NCI-H446 treated with DMSO at 0.1 percent for 48 hours (cell line): ENCODE measurements at places on chromosomes 12 and 14.

- peak; percentile 69 for DNase-seq
Observed at GRCh38 chr12:54017027-54017788, 8.4 kb downstream of the HOXC8 start.

- no peak for DNase-seq
Observed at GRCh38 chr14:98408024-98408555, 863.9 kb downstream of the BCL11B start.

- DNase-seq = no peak
Observed at GRCh38 chr12:115521771-115522409, 755.6 kb downstream of the MED13L start.

- DNase-seq = no peak
Observed at GRCh38 chr12:122834921-122835749, at the start of gene HIP1R. TSS of gene HIP1R (plus strand) at chr12:122835457. CDS start at chr12:122835551, 94 bp downstream.

GRCh38 chr12:57724003-57724935 is 14.3 kb downstream of the AGAP2 start:
- DNase-seq = no peak

DNA sequence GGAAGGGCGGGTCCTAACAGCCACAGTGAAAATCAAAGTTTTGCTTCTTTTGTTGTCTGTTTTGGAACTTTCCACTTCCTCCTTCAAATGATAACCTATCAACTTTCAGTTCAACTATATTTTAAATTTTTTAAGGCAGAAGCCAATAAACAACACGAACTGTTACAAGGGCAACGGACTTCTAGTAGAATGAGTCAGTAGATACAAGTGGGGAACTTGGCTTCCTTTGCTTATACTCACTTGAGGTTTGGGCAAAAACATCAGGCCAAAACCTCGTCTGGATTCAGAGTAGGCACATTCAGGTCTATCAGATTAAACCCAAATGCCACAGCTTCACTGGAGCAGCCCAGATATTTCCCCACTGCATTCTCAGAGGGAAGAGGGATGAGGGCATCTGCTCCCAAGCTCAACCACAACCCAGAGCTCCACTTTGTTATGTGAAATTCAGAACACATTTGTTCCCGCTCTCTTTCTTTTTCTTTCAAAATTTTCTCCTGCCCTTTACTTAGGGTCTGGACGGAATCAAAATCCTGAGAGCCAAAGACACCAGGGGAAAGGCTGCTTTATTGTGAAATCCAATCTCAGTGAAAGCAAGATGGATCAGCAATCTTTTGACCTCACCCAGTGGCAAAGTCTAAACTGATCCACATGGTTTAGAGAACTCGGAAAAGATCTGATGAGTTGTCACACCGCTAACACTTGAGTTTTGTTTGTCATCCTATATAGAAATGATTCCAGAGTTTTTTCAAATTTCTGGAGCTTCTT is 152.5 kb upstream of the BTG1 start:
- DNase-seq = no peak

DNA sequence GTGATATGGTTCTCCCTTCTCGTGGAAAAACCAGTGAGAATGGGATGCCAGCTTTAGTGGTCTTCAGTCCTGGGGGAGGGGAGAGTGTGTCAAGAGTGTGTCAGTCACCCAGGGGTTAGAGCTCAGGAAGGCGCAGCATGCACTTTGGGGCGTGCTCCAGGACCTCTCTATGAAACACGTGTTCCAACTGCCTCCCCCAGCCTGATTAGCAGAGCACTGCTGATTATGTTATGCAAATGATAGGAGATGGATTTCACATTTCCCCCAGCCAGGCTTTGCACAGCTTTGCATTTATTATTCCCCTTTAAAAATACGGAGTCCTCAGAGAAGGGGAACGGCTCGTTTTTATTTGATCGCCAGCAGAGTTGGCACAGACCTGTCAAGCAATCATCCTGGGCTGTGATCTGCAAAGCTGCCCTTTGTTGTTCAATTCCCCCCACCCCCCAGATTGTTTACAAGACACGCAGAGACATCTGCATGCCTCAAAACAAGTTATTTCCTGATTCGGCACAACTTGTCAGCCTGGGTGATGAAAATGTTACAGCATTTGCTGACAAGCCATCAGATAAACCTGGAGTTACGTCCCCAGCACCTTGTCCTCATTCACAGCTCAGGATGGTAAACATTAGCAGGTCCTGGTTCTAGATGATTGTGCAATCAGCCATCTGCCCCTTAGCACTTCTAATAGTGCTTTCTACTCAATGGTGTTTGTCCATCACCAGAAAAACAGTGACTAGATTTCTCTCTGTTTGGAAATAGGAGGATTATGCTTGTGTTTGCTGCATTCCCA is 196.5 kb downstream of the NOVA1 start:
- DNase-seq = peak; percentile 53

- DNase-seq = no peak
Observed at GRCh38 chr14:96587823-96588385, 85.7 kb downstream of the PAPOLA start.

GRCh38 chr14:32201816-32202490 is at the start of gene RNU6-7:
TSS of gene RNU6-7 (plus strand) at chr14:32202045.
- DNase-seq = peak; percentile 61

DNA sequence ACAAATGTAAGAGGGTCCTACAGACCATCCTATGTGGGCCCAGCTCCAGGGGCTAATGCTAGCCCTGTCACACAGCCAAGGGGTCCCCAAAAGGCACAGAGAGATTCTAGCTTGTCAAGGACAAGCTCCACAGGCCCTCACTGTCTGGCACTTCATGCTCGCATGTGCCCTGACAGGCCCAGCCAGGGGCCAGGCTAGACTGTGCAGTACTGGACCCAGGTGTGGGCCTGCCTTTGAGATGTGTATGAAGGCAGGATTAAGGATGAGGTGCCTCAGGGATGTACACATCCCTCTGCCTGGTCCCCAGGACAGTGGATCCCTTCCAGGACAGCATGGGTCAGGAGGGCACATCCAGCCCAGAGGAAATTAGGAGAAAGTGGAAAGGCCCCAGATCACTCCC is 57.8 kb downstream of the VWF start:
- no peak for DNase-seq

- DNase-seq = no peak
Observed at GRCh38 chr12:54475537-54475936, 2.1 kb upstream of the GTSF1 start.

GRCh38 chr12:991350-992333 is 619 bp downstream of the ERC1 start:
- DNase-seq = no peak

GRCh38 chr14:93009471-93010129 is 86.7 kb downstream of the CHGA start:
- no peak for DNase-seq

- DNase-seq = no peak
Observed at GRCh38 chr12:1071182-1071581, 80.2 kb downstream of the ERC1 start.

DNA sequence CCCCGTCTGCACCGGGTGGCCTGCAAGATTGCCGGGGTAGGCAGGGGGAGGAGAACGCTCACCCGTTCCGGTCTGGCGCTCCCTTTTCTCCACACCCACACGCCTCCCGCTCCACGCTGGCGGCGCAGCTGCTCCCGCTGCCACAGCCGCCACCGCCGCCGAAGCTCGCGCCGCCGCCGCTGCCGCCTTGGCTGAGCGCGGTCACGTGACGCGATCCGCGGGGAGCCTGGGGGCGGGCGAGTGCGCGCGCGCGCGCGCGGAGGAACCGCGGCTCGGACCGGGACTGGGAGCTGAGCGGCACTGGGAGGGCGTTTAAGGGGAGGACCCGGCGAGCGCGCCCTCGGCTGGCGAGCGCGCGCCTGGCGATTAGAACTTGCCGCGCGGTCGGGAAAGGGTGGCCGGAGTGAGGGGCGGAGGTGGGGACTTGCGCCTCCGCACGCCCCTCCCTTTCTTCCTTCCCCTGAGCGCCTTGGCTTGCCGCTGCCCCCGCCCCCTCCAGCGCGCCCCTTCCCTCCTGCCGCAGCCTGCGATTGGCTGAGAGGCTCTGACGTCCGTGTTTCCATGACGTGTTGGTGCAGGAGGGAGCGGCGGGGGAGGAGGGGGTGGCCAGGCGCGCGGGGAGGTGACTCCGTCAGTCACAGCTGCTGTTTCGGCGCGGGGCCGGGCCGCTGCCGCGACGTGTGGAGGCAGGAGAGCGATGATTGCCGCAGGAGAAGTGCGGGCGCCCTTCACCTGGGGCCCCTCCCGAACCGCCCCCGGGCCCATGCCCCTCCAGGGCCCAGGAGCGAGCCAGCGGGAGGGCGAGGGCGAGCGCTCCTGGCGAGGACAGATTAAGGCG is 738 bp upstream of the ATP2B1 start:
- DNase-seq = peak; percentile 96

GRCh38 chr14:106528717-106529116 is 1002.3 kb downstream of the TMEM121 start:
- DNase-seq = no peak

GRCh38 chr14:94103554-94104150 is 6.9 kb upstream of the IFI27 start:
- DNase-seq = no peak

DNA sequence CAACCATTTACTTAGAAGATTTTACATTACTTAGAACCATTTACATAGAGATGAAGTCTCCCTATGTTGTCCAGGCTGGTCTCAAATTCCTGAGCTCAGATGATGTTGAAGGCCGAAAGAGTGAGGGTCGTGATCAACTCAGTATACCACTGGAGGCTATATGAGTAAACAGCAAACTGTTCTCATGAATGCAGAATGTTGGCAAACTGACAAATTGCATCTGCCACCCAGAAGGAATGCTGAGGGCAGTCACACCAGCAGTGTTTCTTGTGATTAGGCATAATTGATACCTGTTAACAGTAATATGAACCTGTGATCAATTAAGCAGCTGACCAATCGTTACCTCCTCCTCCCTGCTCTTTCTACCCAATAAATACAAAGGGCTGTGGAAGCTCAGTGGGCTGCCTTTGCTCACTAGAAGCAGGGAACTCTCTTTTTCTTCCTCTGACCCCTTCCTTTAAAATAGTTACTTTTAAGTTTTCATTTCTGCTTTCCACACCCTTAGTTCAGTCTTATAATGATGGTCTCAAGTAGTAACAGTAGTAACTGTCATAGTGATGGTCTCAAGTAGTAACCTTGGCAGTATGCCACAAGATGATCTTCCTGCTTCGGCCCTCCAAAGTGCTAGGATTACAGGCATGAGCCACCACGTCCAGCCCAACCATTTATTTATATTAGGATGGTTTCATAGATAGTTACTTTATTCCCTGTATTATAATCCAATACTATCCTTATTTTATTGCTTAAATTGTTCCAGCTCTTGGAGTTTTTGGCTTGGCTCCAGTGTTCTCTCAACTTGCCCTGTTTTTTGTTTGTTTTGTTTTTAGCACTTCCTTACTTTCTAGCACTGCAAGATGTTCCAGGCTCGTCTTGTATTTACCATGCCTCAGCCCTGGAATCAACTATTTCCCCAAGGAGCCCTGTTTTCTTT is 25.8 kb downstream of the LIMA1 start:
- no peak for DNase-seq

- DNase-seq = no peak
Observed at GRCh38 chr12:114673169-114673833, 10.7 kb downstream of the TBX3 start.

DNA sequence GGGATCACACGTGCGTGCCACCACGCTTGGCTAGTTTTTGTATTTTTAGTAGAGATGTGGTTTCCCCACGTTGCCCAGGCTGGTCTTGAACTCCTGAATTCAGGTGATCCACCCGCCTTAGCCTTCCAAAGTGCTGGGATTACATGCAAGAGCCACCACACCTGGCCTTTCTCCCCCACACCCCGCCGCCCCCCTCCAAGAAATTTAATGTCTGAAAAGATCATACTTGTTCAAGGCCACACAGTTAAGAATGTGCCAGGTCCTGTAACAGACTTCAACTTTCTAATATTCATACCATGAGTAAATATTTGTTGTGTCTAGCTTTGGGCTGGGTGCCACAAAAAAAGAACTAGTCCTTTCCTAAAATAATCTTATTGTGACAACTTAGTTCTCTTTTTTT is 9.1 kb downstream of the GATC start:
- no peak for DNase-seq

- DNase-seq = no peak
Observed at GRCh38 chr14:50116966-50117365, 594 bp upstream of the VCPKMT start.

- no peak for DNase-seq
Observed at GRCh38 chr12:64116969-64117368, 105.1 kb downstream of the KICS2 start.

- DNase-seq = no peak
Observed at GRCh38 chr12:25698772-25699171, 145.7 kb upstream of the LMNTD1 start.

GRCh38 chr14:92635896-92636295 is 112.5 kb downstream of the LGMN start:
- DNase-seq = no peak

GRCh38 chr14:73717711-73718417 is 3.7 kb upstream of the PNMA1 start:
- no peak for DNase-seq

DNA sequence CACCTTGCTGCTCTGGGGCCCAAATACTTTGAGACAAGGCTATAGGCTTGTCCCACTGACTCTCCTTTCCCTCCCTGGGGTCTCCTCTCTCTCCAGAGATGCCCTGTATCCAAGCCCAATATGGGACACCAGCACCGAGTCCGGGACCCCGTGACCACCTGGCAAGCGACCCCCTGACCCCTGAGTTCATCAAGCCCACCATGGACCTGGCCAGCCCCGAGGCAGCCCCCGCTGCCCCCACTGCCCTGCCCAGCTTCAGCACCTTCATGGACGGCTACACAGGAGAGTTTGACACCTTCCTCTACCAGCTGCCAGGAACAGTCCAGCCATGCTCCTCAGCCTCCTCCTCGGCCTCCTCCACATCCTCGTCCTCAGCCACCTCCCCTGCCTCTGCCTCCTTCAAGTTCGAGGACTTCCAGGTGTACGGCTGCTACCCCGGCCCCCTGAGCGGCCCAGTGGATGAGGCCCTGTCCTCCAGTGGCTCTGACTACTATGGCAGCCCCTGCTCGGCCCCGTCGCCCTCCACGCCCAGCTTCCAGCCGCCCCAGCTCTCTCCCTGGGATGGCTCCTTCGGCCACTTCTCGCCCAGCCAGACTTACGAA is 3.1 kb downstream of the NR4A1 start:
- no peak for DNase-seq

- DNase-seq = no peak
Observed at GRCh38 chr14:65627315-65627714, 214.8 kb downstream of the FUT8 start.

- DNase-seq = no peak
Observed at GRCh38 chr14:49923442-49923841, 30.6 kb downstream of the ARF6 start.

- no peak for DNase-seq
Observed at GRCh38 chr14:29627137-29627536, 300.5 kb downstream of the PRKD1 start.

DNA sequence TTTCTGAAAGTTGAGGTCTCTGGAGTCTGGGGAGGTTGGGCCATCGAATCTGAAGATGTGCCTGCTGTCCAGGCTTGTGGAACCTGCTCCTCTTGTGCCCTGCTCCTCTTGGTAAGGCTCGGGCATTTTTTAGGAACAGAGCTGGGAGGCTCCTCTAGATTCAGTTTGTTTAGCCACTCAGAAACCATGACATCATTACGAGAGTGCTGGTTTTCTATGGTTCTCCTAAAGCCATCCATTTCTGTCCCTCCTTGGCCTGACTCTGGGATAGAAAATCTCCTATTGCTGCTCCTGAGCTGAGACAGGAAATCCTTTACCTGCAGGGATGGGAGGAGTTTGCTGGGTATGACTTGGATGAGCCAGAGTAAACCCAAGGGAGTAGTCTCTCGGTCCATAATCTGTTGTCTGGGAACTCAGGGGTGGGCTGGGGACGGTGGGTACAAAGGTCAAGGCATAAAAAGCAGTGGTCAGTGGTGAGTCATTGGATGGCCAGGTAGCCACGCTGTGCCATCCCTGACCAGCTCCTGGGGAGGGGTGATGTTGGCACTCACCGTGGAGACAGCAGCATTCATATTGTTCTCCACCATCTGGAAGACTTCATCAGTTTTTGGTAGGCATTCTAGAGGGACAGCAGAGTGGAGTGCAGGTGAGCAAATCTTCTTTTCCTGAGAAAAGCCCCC is 2.4 kb upstream of the ADCY4 start:
- no peak for DNase-seq
